Stimulated activated CD4-positive, alpha-beta T cell treated with anti-CD3 and anti-CD28 coated beads, Interleukin-1b, Interleukin-23, amount 100 ng/mL, for 4 hours (primary cell): ENCODE measurements at places on chromosomes 2 and 18.

DNA sequence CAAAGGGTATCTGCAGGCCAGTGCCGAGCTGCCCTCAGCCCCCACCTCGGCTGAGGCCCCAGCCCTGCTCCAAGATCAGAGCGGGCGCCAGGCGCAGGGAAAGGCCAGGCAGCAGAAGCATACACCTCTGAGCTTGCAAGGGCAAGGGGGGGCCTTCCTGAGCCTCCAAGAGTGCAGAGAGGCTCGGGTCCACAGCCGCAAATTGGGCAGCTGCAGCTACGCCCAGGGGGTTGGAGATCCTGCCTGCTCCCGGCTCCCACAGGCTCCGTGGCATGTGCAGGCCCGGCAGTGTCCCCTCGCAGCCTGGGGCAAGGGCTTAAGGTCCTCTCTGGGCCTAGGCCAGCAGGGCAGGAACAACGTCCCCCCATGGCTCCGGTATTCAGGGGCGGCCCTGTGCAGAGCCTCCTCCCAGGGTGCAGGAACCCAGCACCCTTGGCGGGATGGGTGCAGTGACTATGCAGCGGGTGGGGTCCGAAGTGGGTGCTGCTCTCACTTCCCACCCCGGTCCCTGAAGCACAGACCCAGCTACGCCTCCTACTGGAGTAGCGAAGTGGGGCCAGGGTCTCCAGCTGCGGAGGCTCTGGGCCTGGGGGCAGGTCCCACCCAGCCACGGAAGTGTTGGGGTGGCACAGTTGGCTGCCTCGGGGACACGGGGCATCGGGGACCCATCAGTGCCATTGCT lies 120.2 kb upstream of the TMEFF2 start:
- no peak for DNase-seq

- no peak for DNase-seq
Measured at GRCh38 chr18:2002151-2002550, 569.2 kb downstream of the METTL4 start.

- no peak for DNase-seq
Measured at GRCh38 chr2:69624611-69625010, 18.9 kb downstream of the AAK1 start.

- no peak for DNase-seq
Measured at GRCh38 chr2:122132147-122132691, 376.8 kb downstream of the TSN start.

- DNase-seq, result no peak
Measured at GRCh38 chr2:43340945-43341356, 114.5 kb upstream of the ZFP36L2 start.

DNA sequence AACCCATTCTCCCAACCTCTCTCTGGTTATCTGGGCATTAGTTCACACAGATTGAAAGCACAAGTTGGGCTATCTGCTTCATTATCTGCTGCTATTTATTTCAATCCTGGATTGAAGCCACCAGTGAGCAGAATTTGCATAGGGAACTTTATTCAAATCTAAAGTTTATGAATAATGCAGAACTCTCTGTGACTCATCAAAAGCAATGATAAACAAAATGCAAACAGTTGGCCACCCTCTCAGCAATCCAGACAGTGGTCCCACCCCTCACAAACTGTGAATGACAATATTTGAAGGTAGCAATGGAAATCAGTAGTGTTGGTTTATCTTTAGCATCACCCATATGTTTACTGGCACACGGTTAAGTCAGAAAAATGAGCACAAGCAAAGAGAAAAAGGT lies 106.8 kb upstream of the TMEM178A start:
- no peak for DNase-seq

DNA sequence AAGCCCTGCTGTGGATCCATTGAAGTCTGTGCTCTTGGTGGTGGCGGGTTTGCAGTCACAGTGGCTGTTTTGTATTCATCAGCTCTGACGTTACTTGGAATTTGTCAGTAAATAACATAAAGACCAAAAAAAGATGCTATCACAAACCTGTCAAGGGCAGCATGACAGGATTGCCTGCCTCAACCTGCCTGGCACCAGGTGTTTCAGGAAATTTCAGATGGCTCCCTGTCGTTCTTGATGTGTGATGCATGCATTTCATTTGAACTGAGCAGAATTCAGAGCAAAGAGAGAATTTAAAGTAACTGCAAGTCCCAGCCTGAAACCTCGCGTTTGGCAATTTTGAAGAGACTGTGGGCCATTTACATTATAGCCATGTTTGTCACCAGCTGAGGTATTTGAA lies 50.3 kb upstream of the EPC2 start:
- DNase-seq, result no peak

- DNase-seq, result no peak
Measured at GRCh38 chr2:206389164-206389563, 54.2 kb upstream of the ADAM23 start.

DNA sequence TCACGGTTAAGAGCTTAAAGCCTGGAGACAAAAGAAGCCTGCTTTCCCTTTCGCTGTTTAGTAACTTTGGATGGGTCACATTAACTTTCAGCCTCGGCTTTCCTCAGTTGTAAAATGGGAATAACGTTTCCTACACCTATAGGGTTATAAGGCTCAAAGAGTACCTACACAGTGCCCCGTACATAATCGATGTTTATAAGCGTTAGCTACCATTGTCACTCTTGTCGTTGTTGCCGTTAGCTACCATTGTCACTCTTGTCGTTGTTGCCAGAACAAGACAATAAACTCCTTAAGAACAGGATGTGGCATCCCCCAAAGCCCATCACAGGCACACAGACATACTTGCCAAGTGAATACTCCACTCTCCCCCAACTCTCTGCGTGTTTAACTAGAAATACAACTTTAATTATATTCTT lies 901 bp upstream of the MFSD6 start:
- no peak for DNase-seq

DNA sequence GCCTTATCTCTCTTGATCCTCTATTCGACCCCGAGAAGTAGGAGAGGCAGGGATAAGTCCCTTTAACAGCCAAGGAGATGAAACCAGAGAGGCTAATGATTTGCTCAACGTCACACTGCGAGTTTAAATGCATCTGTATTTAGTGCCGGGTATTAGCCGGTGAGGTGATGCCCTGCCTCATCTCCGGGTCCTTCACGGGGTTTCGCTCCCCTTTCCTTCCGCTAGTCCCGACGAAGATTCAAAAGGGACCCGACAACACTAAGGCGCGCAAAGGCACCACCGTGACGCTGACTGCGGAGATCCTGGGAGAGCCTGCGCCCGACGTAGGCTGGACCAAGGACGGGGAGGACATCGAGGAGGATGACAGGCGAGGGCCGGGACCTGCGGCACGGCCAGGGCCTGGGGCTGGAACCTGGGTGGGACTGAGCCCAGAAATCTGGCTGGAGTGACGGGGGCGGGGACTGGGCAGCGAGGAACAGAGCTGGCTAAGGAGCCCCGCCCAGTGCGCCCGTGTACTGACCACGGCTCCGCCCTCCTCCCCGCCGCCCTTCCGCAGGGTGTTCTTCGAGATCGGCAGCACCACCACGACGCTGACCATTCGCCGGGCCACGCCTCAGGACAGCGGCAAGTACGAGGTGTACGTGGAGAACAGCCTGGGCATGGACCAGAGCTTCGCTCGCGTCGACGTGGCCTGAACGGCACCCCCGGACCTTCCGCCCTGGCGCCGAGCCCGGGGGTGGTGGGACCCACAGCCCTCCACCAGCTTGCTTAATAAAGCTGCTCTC lies 1.0 kb upstream of the GMPPA start:
- DNase-seq, result no peak

GRCh38 chr2:140695155-140695554 lies 1435.7 kb downstream of the LRP1B start:
- no peak for DNase-seq

GRCh38 chr2:193894081-193894480 lies 1699.3 kb upstream of the TMEFF2 start:
- DNase-seq, result no peak

- DNase-seq, result no peak
Measured at GRCh38 chr2:166239548-166239947, 111.7 kb upstream of the SCN1A start.

- DNase-seq, result no peak
Measured at GRCh38 chr2:74093840-74094239, 53.9 kb downstream of the BOLA3 start.

DNA sequence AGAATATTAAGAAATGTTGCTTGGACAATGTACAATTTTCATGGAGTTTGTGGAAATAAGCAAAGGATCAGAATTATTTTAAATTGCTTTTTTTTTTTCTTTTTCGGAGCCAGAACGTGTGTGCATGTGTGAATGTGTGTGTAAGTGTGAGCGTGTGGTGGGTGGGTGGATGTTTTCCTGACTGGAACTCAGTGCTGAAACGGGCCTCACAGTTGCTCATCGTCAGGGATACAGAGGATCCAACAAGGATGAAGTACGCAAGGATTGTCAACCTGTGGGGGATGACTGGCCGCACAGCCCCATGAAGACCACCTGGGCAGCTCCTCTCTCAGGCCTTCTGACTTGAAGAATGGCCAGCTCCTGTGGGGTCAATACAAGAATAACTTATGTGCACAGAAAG lies 17.5 kb downstream of the IL1B start:
- no peak for DNase-seq

DNA sequence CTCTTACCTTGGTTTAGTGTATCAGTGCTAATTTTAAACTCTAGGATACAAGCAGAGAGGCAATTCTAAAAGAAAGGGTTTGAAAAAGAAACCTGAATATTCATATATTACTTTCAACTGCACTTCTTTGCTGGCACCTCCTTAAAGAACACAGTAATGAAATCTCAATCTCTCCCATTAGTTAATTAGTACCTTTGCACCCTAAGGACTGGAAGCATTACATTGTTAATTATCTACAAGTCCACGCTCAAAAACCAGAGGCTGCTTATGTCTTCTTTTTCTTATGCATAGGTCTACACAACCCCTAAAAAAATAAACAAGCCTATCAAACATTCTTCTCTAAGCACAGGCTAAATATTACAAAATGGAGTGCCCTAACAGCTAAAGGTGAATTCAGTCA lies 20.2 kb downstream of the EPHA4 start:
- no peak for DNase-seq

DNA sequence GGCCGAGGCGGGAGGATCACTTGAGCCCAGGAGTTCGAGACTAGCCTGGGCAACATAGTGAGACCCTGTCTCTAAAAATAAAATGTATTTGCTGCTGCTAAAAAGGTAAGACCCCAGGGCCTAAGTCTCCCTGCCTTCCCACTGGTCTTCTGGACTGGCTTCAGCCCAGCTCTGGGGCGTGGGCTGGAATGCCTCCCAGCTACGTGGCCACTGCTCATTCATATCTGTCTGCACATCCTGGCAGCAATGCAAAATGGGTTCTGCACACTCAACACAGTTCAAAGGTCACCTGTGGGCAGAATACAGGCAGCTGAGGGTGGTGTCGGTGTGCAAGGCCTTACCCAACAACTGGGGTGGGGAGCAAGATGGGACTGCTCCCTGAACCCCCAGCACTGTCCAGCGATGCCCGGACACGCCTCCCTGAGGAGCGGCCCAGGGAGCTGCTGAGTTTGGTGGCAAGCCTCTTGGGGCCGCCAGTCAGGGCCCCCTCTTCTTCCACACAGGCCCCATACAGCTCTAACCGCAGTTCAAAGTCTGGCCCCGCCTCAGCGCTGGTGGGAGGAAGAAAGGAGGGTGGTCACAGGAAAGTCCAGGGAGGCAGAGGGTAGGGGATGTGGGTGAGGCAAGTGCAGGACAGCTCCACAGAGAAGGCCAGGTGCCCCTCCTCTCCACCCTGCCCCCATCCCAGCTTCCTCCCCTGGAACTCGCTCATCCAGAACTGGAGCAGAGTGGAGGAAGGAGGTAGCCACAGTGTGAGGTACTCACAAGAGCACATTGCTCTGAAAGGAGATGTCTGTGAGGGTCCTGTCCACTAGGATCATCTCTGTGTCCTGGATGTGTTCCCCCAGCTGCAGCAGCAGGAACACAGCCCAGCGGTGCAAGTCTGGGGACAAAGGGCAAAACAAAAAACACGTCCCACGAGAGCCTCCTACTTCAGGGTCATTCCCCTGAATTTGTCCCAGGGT lies 8.2 kb downstream of the WDR54 start:
- no peak for DNase-seq

DNA sequence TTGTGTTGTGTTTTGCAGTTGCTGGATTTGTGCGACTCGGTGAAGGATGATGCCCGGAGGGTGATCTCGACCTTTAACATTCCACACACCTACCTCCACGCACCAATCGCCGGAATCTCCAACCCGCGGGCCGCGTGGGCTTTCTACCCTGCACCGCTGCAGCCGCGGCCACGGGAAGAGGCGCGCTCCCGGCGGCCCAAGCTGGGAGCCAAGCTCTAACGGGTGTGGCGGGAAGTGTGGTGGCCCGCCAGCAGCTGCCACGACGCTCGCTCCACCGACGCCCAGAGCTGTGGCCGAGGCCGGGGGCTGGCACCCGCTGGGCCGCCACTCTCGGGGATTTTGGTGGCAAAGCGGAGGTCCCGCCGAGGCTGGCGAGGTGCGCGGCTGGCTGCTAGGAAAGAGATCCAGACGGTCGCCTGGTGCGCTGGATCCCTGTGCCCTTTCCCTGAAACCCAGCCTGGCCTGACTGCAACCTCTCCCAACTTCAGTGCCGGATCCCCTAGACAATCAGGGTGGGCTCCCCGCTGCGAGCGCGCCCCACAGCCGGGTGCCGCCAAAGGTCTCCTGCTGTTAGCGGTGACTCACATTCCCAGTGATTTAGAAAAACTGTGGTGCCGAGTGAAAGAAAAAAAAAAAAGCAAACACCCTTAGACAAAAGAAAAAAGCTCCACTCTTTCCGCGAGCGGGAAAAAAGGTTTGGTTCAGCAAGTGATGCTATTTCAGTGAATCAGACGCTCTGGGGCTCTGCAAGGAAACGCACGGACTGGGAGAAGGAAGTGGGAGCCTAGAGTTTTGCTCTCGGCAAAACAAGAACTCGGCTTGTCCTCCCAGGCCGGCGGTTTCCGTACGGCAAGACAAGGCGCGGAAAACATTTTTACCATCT lies 2.9 kb upstream of the BCL2L11 start:
- peak; percentile 19 for DNase-seq
